Activated CD4-positive, alpha-beta memory T cell treated with anti-CD3 and anti-CD28 coated beads, Interleukin-2, amount 10 ng/mL, durations not matched to agents 7 days and 5 days (primary cell): ENCODE measurements at places on chromosomes 1 and 21.

DNA sequence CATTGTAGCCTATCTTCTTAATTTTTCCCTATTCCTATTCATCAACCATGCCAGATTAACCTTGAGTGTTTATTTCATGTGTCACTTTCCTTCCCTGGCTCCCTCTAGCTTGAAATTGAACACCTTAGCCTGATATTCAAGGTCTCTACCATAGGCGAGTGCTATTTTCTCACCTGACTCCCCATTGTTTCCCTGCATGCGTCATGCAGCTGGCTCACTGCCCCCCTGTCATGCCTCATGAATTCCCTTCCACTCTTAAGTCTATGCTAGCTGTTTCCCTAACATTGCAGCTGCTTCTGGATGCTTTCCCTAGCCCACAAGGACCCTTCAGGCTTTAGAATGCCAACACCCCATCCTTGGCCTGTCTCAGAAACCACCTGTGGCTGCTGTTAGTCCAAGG is 56.7 kb upstream of the CD1D start:
- H3K4me3 ChIP-seq = no peak overlapping the region
- peaks cover 4% of the 10 kb centered on the region for H3K4me1 ChIP-seq
- no peaks in the 10 kb centered on the region for H3K36me3 ChIP-seq
- H3K27ac ChIP-seq = no peak overlapping the region
- DNase-seq = no peak

DNA sequence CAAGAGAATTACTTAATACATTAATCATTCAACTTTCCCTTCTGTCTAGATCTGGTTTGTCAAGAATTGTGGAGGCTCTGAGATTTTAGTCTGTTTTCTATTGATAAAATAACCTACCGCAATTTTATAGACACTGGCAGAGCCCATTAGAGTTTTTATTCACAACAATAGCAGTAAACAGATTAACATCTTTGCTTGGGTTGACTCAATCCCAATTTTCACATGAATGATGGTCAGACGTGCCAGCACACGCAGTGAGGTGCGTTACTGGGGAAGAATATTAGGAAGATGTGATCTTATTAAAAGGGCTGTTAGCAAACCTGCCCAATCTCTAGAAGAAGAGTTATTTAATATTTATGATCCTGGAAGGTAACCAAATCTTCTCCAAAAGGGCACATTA is 736.6 kb downstream of the MRPL39 start:
- H3K27ac ChIP-seq = no peak overlapping the region
- H3K4me3 ChIP-seq = no peak overlapping the region
- no peaks in the 10 kb centered on the region for H3K27me3 ChIP-seq
- no peaks in the 10 kb centered on the region for H3K4me1 ChIP-seq

GRCh38 chr1:31670593-31670964 is 25.9 kb upstream of the PEF1 start:
- H3K36me3 ChIP-seq = no peaks in the 10 kb centered on the region
- peaks cover 7% of the 10 kb centered on the region for H3K4me1 ChIP-seq
- no peak for DNase-seq
- no peak overlapping the region for H3K4me3 ChIP-seq
- H3K27ac ChIP-seq = no peak overlapping the region
- peaks cover 26% of the 10 kb centered on the region for H3K27me3 ChIP-seq

GRCh38 chr1:3672971-3673361 is 20.6 kb downstream of the TP73 start:
- H3K4me3 ChIP-seq = peak overlapping the region; percentile 2
- H3K27me3 ChIP-seq = peaks cover 6% of the 10 kb centered on the region
- no peak overlapping the region for H3K27ac ChIP-seq
- DNase-seq = no peak
- H3K36me3 ChIP-seq = no peaks in the 10 kb centered on the region
- peaks cover 16% of the 10 kb centered on the region for H3K4me1 ChIP-seq

DNA sequence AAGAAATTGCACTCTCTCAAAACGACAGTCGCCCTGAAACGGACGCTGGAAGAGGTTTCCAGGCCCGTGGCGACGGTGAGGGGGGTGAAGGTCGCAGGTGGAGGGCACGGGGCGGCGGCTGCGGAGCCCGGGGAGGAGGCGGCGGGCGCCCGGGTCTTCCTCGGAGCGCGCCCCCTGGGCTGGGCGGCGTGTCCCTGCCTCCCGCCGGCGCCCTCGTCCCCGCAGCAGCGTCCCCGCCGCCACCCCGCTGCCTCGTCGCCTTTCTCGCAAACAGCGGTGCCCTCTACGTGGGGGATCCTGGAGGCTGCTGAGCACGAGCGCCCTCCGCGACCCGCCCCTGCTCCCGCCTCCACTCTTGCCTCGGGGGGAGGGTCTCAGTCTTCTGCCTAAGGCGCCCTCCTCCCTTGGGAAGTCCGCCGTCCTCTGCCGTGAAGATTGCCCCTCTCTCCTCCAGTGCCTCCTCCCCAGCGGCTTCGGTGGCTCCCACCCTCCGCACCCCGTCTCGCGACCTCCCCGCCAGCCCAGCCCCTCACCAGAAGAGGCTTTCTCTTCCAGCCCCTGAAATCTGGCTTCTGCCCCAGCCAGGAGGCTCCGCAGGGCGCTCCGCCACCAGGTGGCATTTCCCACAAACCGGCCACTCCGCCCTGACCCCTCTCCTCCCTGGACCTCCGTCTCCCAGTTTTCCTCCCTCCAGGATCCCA is 227.4 kb downstream of the SDCCAG8 start:
- peak overlapping the region; percentile 59 for H3K4me3 ChIP-seq
- peaks cover 2% of the 10 kb centered on the region for H3K27me3 ChIP-seq

DNA sequence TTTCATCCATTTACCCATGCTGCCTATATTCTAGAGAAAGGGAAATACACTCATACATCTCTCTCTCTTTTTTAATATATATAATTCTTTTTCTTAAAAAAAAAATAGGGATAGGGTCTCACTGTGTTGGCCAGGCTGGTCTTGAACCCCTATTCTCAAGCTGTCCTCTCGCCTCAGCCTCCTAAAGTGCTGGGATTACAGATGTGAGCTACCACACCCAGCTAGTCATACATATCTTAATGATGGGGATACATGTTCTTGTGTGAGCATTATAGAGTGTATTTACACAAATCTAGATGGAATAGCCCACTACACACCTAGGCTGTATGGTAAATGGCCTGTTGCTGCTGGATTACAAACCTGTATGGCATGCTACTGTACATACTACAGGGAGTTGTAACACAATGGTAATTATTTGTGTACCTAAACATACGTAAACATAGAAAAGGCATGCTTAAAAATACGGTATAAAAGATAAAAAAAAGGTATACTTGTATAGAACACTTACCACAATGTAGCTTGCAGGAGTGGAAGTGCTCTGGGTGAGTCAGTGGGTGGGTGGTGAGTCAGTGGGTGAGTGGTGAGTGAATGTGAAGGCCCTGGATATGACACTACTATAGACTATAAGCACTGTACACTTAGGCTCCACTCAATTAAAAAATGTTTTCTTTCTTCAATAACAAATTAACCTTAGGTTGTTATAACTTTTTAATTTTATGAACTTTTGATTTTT is 72.9 kb downstream of the IVNS1ABP start:
- H3K4me1 ChIP-seq = peaks cover 12% of the 10 kb centered on the region
- no peak overlapping the region for H3K4me3 ChIP-seq
- no peak overlapping the region for H3K27ac ChIP-seq
- peak; percentile 42 for DNase-seq
- H3K36me3 ChIP-seq = no peaks in the 10 kb centered on the region

- H3K27ac ChIP-seq = no peak overlapping the region
- H3K4me1 ChIP-seq = no peaks in the 10 kb centered on the region
- H3K4me3 ChIP-seq = no peak overlapping the region
Observed at GRCh38 chr1:203146537-203146936, 19.0 kb downstream of the ADORA1 start.

DNA sequence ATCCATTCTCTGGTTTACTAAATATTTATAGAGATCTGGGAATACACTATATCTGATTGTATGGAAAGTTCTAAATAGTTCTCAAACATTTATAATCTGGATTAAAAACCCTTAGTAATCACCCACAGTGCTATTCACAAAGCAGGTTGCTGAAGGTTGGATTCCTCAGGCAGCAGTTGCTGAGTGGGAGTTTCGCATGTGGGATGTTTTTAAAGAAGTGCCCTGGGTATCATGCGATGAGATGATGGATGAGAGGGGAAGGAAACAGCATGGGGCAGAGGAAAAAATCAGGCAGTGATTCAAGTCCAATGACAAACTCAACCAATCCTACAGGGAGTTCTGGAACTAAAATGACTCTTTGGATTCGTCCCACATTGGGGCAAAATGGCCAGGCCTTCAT is 85.3 kb upstream of the GALNT2 start:
- H3K4me3 ChIP-seq = no peak overlapping the region
- H3K27ac ChIP-seq = no peak overlapping the region
- no peak for DNase-seq
- H3K27me3 ChIP-seq = peaks cover 26% of the 10 kb centered on the region
- no peaks in the 10 kb centered on the region for H3K36me3 ChIP-seq
- H3K4me1 ChIP-seq = no peaks in the 10 kb centered on the region

- H3K36me3 ChIP-seq = no peaks in the 10 kb centered on the region
- H3K4me3 ChIP-seq = no peak overlapping the region
- no peak overlapping the region for H3K27ac ChIP-seq
- H3K27me3 ChIP-seq = no peaks in the 10 kb centered on the region
- DNase-seq = no peak
- no peaks in the 10 kb centered on the region for H3K4me1 ChIP-seq
Observed at GRCh38 chr1:197862221-197862620, 40.2 kb upstream of the C1orf53 start.

DNA sequence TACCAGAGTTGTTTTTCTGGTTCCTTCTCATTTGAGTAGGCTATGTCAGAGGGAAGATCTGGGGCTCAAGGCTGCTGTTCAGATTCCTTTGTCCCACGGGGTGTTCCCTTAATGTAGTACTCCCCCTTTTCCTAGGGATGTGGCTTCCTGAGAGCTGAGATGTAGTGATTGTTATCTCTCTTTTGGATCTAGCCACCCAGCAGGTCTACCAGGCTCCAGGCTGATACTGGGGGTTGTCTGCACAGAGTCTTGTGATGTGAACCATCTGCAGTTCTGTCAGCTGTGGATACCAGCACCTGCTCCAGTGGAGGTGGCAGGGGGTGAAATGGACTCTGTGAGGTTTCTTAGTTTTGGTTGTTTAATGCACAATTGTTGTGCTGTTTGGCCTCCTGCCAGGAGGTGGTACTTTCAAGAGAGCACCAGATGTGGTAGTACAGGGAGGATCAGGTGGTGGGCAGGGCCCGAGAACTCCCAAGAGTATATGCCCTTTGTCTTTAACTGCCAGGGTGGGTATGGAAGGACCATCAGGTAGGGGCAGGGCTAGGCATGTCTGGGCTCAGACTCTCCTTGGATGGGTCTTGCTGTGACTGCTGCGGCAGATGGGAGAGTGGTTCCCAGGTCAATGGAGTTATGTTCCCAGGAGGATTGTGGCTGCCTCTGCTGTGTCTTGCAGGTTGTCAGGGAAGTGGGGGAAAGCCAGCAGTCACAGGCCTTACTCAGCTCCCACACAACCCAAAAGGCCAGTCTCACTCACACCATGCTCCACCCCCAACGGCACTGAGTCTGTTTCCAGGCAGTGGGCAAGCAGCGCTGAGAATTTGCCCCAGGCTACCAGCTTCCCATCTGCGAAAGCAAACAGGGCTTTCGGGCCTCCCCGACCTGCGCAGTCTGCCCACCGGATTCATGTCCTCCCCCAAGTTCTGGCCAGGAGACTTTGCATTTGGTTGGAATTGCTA is 64.2 kb downstream of the SERINC2 start:
- H3K36me3 ChIP-seq = no peaks in the 10 kb centered on the region
- peaks cover 16% of the 10 kb centered on the region for H3K27me3 ChIP-seq
- H3K4me1 ChIP-seq = peaks cover 2% of the 10 kb centered on the region
- DNase-seq = no peak

DNA sequence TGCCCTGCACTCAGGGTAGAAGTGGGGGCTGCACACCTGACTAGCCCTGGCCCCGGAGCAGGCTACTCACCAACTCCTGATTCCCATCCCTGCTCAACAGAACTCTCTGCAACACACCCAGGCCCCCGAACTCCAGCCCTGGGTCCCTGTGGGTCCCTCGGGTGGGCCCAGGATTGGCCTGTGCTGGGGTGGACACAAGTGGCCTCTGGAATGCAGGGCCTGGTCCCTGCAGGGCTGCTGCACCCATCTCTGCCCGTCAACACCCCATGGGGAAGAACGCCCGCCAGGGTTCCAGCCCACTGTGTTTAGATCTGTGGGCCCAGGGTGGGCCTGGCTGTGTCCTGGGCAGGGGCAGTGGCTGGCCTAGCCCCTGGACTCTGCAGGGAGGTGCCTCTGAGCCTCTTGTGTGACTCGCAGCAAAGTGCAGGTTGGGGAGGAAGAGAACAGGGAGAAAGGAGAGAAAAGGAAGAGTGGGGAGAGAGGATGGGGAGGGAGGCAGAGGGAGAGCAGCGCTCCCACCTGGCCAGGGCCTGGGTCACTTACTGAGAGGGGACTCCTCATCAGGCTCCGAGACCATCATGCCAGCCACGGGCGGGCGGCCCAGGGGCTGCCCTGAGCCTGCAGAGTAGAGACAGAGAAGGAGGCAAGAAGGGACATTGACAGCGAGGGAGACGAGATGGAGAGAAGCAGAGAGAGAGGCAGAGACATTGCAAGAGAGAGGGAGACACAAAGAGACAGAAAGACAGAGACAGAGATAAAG is 43.9 kb downstream of the HSPG2 start:
- H3K27me3 ChIP-seq = no peaks in the 10 kb centered on the region
- no peaks in the 10 kb centered on the region for H3K4me1 ChIP-seq
- no peak overlapping the region for H3K27ac ChIP-seq
- H3K36me3 ChIP-seq = no peaks in the 10 kb centered on the region
- no peak overlapping the region for H3K4me3 ChIP-seq

GRCh38 chr1:45403298-45403697 is 63.1 kb upstream of the MUTYH start:
- no peak for DNase-seq
- no peaks in the 10 kb centered on the region for H3K36me3 ChIP-seq
- H3K4me1 ChIP-seq = no peaks in the 10 kb centered on the region
- no peak overlapping the region for H3K4me3 ChIP-seq
- no peak overlapping the region for H3K27ac ChIP-seq
- H3K27me3 ChIP-seq = no peaks in the 10 kb centered on the region

DNA sequence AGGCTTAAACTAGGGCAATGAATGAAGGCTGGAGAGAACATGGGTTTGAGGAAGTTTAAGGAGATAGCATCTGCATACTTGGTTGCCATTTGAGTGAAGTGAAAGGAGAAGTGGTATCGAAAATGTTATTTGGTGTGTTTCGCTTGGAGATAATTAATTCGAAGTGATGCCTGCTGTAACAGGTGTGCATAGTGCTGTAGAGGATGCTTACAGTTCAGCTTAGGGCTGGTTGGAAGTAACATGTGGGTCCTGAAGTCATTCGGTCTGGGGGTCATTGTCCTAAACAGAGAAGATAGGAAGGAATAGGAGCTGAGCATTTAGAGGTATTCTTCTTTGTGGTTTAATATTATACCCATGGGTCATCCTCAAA is 301 bp upstream of the NUDT17 start:
- peaks cover 7% of the 10 kb centered on the region for H3K4me1 ChIP-seq
- no peak for DNase-seq
- no peak overlapping the region for H3K27ac ChIP-seq
- no peak overlapping the region for H3K4me3 ChIP-seq

GRCh38 chr1:1245178-1245816 is 1.2 kb downstream of the C1QTNF12 start:
- peaks cover 6% of the 10 kb centered on the region for H3K4me1 ChIP-seq
- peaks cover 4% of the 10 kb centered on the region for H3K27me3 ChIP-seq
- H3K4me3 ChIP-seq = no peak overlapping the region
- no peak overlapping the region for H3K27ac ChIP-seq

- peaks cover 30% of the 10 kb centered on the region for H3K36me3 ChIP-seq
- peaks cover 40% of the 10 kb centered on the region for H3K4me1 ChIP-seq
- H3K27me3 ChIP-seq = no peaks in the 10 kb centered on the region
- no peak overlapping the region for H3K27ac ChIP-seq
- no peak for DNase-seq
Observed at GRCh38 chr1:90919900-90920299, 101.9 kb downstream of the ZNF644 start.

GRCh38 chr1:43645461-43645860 is 4.5 kb upstream of the KDM4A start:
- H3K4me3 ChIP-seq = no peak overlapping the region
- no peak overlapping the region for H3K27ac ChIP-seq
- no peak for DNase-seq
